ENCODE measurements at places on chromosomes 5 and 9.

- DNase-seq, result no peak
Observed at GRCh38 chr5:162664846-162665245, 597.3 kb downstream of the GABRG2 start.

GRCh38 chr9:16653491-16654399, 216.7 kb downstream of the BNC2 start:
- DNase-seq, result no peak

- no peak for DNase-seq
Observed at GRCh38 chr5:59267033-59267432, 626.5 kb downstream of the PDE4D start.

- DNase-seq, result no peak
Observed at GRCh38 chr5:140611020-140611521, 21.9 kb downstream of the CD14 start.

- DNase-seq, result no peak
Observed at GRCh38 chr5:90168399-90168798, 241.2 kb downstream of the CETN3 start.

DNA sequence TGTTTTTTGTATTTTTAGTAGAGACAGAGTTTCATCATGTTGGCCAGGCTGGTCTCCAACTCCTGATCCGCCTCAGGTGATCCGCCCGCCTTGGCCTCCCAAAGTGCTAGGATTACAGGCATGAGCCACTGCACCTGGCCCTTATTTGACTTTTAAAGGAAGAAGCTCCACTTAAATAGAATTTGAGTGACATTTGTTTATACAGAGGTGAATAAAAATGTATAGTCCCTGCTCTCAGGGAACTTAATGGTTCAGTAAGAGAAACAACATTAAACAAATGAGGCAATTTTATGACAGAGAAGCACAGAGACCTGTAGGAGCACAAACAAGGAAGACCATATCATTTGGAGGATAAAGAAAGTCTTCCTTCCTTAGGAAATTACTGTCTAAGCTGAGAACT, 65.7 kb downstream of the C9orf152 start:
- no peak for DNase-seq

- no peak for DNase-seq
Observed at GRCh38 chr9:20863945-20864344, 167.5 kb downstream of the HACD4 start.

DNA sequence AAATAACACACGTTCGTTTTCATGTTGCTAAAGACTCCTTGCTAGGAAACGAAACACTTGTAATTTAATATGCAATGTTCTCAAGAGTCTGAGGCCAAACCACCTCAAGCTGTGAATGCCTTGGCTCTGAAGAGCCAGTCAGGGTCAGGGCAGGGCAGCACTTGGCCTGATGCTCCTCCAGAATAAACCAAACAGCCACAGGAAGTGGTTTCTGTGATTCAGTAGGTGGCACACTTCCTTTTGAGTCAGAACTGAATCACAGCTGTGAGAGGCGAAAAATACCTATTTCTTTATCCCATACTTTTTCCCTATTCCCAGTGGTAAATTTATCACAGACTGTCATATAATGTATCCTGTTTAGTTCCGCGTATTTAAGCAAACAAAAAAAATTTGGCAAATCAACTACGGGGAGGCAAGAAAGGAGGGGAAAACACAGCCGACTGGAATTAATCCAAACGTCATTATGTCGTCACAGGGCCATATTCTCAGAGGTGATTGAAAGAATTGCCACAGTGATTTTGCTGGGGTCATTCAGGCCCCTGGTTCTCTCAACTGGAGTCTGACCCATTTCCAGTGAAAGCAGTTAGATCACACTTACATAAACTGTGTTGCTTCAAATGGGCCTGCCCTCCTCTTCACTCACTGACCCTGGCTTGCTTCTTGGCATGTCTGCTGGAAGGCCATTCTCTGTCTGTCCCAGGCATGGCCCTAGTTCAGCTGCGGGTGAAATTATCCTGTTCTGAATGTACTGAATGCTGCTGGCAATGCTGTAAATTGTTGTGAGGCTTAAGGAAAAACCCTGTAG, 71.2 kb downstream of the ARRDC3 start:
- DNase-seq, result peak; percentile 66

DNA sequence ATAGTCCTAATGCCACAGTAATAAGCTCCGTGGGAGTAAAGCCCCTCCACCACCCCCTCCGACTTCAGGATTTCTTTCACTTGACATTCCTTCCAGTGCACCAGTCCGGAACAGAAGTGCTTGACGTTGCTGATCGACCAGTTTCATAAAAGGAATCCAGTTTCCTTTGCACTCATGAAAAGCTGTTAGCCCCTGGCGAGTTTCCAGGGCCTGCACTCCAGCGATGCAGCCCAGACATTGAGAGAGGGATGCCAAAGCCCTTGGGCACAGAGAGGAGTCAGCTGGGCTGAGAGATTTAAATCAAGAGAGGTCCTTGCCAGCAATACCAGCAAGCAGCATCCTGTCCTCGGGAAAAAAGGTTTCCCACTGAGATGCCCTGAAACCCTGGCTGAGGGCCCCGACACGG, 170.1 kb downstream of the GABBR2 start:
- DNase-seq, result no peak

- no peak for DNase-seq
Observed at GRCh38 chr9:109440117-109440515, 58.0 kb downstream of the PTPN3 start.

DNA sequence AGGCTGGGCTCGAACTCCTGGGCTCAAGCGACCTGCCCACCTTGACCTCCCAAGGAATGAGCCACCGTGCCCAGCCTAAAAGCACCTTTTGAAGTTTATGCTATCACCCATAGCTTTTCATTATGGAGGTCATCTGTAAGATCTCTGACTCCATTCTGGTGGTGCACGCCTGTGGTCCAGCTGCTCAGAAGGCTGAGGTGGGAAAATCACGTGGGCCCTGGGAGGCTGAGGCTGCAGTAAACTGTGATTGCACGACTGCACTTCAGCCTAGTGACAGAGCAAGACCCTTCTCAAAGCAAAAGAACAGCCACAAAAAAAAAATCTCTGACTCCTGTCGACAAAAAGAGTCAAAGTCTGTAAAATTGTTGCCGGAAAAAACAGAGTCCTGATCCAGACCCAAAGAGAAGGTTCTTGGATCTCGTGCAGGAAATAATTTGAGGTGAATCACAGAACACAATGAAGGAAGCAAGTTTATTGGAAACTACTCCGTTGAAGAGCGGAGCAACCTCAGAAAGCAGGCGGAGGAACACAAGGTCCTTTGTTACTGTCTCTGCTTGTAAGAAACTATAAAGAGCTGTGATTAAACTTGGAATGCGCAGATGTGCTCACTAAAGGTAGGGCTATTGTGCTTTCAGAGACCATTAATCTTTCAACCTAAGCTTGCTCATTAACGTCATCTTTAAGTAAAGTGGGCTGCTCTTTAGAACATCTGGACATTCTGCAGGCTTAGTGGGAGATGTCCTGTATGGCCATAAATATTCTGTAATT, 2.0 kb upstream of the HAUS6 start:
- DNase-seq, result no peak

- no peak for DNase-seq
Observed at GRCh38 chr5:35762368-35762767, 94.3 kb upstream of the IL7R start.

DNA sequence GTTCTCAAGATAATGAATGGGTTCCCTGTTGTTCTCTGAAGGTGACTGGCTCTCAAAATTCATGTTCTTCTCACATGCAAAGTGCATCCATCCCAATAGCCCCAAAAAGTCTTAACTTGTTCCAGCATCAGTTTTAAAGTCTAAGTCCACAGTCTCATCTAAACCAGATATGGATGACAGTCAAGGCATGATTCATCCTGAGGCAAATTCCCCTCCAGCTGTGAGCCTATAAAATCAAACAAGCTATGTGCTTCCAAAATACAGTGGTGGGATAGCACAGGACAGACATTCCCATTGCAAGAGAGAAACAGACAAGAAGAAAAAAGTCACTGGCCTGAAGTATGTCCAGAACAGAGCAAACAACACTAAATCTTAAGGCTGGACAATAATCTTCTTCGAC, 25.4 kb downstream of the FBXO10 start:
- no peak for DNase-seq

All from stimulated activated CD4-positive, alpha-beta T cell treated with anti-CD3 and anti-CD28 coated beads, Interleukin-15, amount 100 ng/mL, for 24 hours (primary cell).